Fibroblast of lung (primary cell): ENCODE measurements at places on chromosomes 2 and 18. TPM values are rescaled to one million over a fixed set of nuclear protein-coding genes. Genes with fewer than 3 reads are reported as not detected.

EFR3B gene
- 0.50 and 0.51 TPM in 2 replicates for total RNA-seq

KCNE4 gene
- total RNA-seq = 11.0 and 25.3 TPM in 2 replicates

GKN2 gene
- not detected in 2 replicates for total RNA-seq

FKBP7 gene
- 47.5 and 54.3 TPM in 2 replicates for total RNA-seq

IL36G gene
- not detected in 2 replicates for total RNA-seq

CXCR1 gene
- total RNA-seq = not detected in 2 replicates

BUB1 gene
- 3.9 and 11.2 TPM in 2 replicates for total RNA-seq
